ENCODE measurements at places on chromosomes 16 and 17.

- no peaks in the 10 kb centered on the region for H3K36me3 ChIP-seq
- H3K4me3 ChIP-seq = peak overlapping the region; percentile 61
- peak; percentile 27 for DNase-seq
- H3K4me1 ChIP-seq = peaks cover 34% of the 10 kb centered on the region
Measured at GRCh38 chr17:65559804-65560627, 1.4 kb downstream of the AXIN2 start.

- H3K36me3 ChIP-seq = no peaks in the 10 kb centered on the region
- no peaks in the 10 kb centered on the region for H3K27me3 ChIP-seq
- H3K4me1 ChIP-seq = peaks cover 26% of the 10 kb centered on the region
- DNase-seq = peak; percentile 36
Measured at GRCh38 chr16:15897834-15898254, 9.4 kb upstream of the CEP20 start.

GRCh38 chr16:66287926-66288325 is 78.6 kb upstream of the CDH5 start:
- H3K27ac ChIP-seq = no peak overlapping the region
- DNase-seq = no peak
- H3K4me3 ChIP-seq = no peak overlapping the region
- peaks cover 5% of the 10 kb centered on the region for H3K27me3 ChIP-seq

DNA sequence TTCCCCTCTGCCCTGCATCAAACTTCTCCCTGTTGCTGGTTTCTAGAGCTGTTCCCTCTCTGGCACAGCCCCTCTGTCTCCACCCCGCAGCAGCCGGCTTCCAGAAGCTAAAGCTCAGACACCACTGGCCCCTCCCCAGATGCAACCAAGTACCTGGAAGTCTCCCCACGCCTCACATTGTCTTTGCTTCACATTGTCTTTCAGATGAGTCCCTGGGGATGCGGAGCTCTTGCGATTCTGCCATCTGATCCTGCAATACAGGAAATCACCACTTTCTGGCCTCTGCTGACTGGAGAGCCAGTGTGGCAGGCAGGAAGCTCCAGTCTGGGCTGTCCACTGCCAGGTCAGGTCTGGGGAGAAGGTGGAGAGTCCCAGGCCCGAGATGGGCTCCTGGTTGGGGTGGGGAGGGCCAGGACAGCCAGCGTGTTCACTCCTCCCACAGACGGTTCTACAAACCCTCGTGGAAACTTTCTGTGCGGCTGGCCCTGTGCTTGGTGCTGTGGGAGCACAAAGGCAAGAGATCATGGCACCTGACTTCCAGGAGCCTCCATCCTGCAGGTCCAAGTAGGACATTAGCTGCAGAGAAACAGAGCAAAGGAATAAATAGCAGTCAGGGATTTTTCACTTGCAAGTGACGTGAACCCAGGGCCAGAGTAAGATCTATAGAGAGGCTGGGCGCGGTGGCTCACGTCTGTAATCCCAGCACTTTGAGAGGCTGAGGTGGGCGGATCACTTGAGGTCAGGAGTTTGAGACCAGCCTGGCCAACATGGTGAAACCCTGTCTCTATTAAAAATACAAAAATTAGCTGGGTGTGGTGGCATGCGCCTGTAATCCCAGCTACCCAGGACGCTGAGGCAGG is 47.9 kb upstream of the MAP3K14 start:
- H3K27ac ChIP-seq = no peak overlapping the region
- DNase-seq = no peak
- H3K27me3 ChIP-seq = peaks cover 15% of the 10 kb centered on the region
- H3K36me3 ChIP-seq = no peaks in the 10 kb centered on the region
- no peaks in the 10 kb centered on the region for H3K4me1 ChIP-seq

- peak; percentile 69 for DNase-seq
- H3K27me3 ChIP-seq = no peaks in the 10 kb centered on the region
- peak overlapping the region; percentile 96 for H3K4me3 ChIP-seq
- peaks cover 53% of the 10 kb centered on the region for H3K36me3 ChIP-seq
- H3K4me1 ChIP-seq = peaks cover 74% of the 10 kb centered on the region
- H3K27ac ChIP-seq = peak overlapping the region; percentile 95
Measured at GRCh38 chr16:27315333-27316037, 1.7 kb downstream of the IL4R start.

GRCh38 chr16:8869212-8869987 is 594 bp upstream of the CARHSP1 start:
- peaks cover 49% of the 10 kb centered on the region for H3K4me1 ChIP-seq
- H3K27ac ChIP-seq = peak overlapping the region; percentile 88
- no peaks in the 10 kb centered on the region for H3K27me3 ChIP-seq
- H3K36me3 ChIP-seq = peaks cover 3% of the 10 kb centered on the region
- peak; percentile 26 for DNase-seq
- H3K4me3 ChIP-seq = peak overlapping the region; percentile 87

DNA sequence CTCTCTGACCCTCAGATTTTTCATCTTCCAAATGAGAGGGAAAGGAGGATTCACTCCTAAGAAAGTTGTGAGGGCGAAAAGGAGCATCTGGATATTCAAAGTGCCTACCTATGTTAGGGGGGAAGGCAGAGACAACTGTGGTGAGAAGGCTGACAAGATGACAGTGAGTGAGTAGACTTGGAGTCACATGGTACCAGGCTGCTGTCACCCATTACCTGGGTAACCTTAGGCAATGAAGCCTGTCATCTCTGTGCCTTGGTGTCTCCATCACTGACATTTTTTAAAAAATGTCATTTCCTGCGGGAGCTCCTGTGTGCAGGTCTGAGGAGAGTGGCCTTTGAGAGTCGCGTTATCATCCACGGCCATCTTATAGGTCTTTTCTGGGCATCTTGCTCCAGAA is 124.0 kb downstream of the MAF start:
- peaks cover 8% of the 10 kb centered on the region for H3K27me3 ChIP-seq
- no peaks in the 10 kb centered on the region for H3K4me1 ChIP-seq

All from activated naive CD8-positive, alpha-beta T cell treated with anti-CD3 and anti-CD28 coated beads, Interleukin-2, amount 50 U/mL, for 24 hours (primary cell).